Spinal cord (tissue), 10 donors: ENCODE measurements at places on chromosomes 3 and 15. TPM values are rescaled to one million over a fixed set of nuclear protein-coding genes. Genes with fewer than 3 reads are reported as not detected.

The TRIM59 gene
- 19.0 TPM for total RNA-seq

The VGLL3 gene
- total RNA-seq: 7.8 TPM

DNA sequence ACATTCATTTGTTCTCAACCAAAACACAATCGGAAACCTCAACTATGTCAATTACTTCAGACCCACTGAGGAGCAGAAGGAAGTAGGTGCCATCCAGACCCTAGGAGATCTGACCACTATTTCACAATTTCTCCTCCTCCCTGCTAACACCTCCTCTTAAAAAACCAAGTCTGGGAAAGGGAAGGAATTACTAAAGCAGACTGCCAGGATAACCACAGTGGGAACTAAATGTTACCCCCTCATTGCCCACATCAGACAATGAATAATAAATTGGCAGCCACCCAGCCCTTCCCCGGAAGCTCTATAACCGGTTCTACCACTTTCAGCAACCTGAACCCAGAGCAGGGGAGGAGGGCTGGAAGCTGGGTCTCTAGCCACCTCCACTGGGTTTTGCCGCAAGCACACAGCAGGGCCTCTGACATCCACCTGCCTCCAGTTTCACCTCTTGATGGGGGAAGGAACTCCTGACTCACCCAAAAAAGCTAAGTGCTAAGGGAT lies 17.6 kb downstream of the C15orf62 start:
- DNase-seq: no peak

The DNAH1 gene
- 4.2 TPM for total RNA-seq

The SLC27A2 gene
- total RNA-seq: 3.8 TPM
